NCI-H2227 treated with DMSO at 0.1 percent for 48 hours (cell line): ENCODE measurements at places on chromosomes 2 and 18.

GRCh38 chr2:118246079-118246478 lies 157.8 kb downstream of the INSIG2 start:
- no peak for DNase-seq

DNA sequence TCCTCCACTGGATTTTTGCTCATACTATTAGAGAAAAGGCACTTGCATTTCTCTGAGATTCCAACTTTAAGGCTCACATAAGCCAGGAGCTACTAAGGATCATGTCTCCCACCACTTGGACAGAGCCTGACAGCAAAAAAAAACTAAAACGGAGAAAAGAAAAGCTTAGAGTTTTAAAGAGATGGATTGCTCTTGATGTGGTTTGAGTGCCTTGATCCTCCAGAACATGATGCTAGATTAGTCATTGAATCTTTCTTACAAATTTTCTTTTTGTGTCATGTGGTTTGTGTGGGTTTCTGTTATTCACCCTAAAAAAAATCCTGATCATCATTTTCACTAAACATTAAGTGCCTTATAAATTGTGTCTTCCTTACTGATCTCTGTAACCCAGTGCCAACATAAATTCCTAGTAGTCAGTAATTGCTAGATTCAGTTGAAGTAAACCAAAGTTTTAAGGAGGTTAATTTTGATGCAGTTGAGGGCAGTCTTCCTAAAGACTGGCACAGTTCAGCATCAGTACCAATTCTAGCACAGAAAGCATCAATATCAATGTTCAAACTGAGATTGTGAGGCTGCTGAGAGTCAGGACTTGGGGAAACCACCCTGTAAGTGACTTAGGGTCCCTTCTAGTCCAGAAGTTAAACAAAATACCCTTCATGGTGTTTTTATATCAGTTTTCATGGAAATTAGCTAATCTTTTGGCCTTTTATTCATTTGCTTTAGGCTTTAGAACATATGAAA lies 206.3 kb downstream of the RAD51AP2 start:
- DNase-seq, result no peak

DNA sequence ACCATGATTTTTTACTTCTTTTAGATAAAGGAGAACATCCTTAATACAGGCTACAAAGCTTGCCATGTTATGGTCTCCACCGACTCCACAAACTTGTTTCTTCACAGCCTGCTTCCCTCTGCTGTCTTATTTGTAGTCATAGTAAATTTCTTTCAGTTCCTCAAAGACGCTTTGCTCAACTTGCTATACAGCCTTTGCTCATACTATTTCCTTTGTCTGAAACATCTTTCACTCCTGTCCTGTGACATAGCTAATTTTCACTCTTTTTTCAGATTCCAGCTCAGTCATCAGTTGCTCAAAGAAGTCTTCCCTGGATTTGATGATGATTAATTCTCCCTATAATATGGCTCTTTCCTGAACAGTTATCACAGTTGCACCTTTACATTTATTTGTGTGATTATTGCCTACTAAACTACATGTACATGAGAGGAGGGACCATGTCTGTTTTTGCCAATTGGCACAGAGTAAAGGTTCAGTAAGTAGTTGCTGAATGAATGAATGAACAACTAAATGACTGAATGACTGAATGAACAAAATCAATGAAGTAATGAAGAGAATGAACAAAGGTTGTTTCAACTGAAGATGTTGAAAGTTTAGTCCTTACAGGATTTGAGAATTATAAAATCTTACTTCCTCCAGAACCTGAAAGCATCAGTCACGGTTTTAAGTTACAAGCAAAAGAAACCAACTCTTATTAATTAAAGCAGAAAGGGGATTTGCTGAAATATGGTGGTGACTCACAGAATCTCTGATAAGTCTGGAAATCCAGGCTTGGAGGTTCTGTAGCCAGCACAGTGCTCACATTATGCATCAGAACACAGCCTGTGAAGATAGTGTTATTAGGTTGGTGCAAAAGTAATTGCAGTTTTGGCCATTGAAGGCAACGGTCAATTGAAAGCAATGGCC lies 186.4 kb upstream of the FAM98A start:
- DNase-seq, result no peak

GRCh38 chr2:96985181-96985945 lies 1.0 kb downstream of the FAM178B start:
- no peak for DNase-seq

GRCh38 chr2:163859951-163860350 lies 124.1 kb upstream of the FIGN start:
- no peak for DNase-seq

DNA sequence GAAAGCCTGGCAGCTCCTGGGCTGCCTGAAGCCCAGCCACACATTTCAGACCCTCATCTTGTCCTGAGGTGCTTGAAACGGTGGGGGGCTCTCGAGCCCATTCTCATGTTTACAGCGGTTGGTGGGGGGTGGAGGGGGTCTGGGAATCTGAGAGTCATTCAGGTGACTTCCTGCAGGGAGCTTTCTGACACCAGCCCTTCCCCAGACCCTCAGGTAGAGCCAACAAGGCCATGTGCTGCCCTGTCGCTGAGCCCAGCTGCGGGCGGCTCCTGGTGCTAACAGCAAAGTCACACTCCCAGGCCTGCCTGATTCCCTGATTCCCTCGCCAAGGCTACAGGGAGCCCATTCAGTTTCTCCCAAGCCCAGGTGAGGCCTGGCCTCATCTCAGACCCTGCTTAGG lies 324.9 kb upstream of the MEX3C start:
- no peak for DNase-seq

- DNase-seq, result peak; percentile 75
These were observed 230.4 kb upstream of the AGAP1 start for GRCh38 chr2:235263205-235264120.

DNA sequence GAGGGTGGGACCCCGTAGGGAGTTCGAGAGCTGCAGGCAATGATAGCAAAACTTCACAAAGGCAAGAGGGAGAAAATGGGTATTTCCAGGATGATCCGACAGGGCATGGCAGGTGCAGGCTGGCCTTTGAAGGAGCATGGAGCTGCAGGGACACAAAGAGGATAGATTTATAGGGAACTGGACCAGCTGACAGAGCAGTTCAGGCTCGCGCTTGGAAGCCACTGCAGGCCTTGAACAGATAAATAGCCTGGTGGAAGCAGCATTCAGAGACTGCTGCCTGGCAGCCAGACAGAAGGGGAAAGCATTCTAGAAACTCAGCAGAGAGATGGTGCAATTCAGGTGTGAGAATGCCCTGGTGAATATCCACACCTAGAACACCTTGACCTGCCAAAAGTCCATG lies 29.3 kb upstream of the CREG2 start:
- DNase-seq, result no peak

- DNase-seq, result no peak
These were observed 78.1 kb upstream of the TTC39C start for GRCh38 chr18:23936381-23936958.

- DNase-seq, result no peak
These were observed 343.5 kb upstream of the FANCL start for GRCh38 chr2:58584606-58585118.

DNA sequence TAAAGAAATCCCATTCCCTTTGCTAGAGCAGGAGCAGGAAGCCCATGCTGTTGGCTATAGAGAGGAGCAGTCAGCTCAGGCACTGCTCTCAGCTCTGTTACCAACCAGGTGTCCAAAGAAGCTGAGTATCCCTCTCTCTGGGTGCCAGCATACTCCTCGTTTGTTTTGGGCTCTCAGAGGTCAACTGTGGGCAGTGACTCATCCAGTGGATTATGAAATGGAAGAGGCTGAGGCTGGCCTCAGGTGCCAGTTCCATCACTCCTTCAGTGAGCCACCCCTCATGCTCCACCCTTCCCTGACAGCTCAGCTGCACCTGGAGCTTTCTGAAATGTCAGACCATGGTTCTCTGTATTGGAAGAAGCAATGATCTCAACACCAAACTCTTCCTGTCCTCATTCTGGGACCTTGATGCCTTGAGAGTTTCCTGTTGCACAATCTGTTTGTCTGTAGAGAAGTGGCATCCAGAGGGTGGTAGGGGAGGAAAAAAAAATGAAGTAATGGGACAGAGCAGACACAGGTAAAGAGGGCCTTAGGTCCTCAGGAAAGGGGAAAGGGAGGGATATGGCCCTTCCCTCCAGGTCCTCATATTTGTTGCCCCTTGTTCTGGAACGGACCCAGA lies 31.2 kb upstream of the EN1 start:
- DNase-seq, result no peak

DNA sequence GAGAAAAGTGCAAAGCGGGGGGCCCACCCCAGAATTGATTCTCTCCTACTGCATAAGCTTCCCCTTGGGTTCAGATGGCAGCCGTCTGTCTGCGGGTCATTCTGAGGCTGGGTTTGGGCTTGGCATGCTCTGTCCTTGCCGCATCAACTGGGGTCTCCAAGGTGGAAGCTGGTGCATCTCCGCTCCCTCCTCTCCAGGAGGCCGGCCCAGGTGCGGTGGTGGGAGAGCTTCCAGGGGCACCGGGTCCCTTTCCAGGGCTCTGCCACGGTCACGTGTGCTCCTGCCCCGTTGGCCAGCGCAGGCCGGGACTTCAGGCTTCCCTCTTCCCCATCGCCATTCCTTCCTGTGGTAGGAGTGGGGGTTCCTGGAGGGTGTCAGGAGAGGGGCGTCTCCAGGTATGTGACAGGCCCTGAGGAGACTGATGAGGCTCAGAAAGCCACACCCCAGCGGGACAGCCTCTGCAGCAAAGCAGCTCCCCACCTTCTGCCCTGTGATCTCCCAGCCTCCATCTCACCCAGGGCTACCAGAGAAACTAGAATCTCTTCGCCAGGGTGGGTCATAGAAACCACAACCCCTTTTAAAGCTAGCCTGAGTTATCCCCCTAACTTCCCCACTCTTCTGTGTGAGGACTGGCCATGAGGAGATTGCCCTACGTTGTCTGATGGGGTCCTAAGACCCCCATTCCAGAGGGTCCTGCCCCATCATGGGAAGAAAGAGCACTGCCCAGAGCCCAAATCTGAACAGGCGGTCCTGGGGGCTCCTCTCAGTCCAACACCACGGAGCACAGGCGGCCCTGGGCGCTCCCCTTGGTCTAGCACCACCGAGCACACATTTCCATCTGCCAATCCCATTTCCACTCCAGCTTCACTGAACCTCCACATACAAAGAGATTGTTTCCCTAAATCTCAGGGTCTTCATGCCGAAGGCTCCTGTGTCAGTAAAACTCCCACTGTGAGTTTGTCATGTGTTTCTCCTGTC lies 76.6 kb downstream of the SLC66A2 start:
- no peak for DNase-seq

GRCh38 chr2:1990724-1991123 lies 246.4 kb upstream of the PXDN start:
- DNase-seq, result no peak

- DNase-seq, result no peak
These were observed 170.0 kb downstream of the ALK start for GRCh38 chr2:29751390-29751789.

DNA sequence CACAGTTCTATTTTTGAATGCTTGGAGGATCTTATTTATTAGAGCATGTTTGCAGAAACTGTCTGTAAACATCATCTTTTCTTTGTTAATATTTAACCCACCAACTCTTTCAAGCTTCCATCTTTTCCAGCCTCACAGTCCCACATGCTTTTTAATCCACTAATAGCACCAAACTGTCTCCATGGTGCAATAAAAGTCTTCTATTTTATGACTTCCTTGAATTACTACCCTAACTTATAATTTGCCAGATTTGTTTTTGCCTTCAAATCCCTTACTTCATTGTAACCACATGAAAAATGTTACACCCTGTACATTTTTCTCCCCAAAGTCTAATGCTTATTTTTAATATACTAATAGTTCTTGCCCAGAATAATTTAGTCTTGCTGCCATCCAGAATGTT lies 792.6 kb downstream of the PLCL1 start:
- DNase-seq, result no peak

DNA sequence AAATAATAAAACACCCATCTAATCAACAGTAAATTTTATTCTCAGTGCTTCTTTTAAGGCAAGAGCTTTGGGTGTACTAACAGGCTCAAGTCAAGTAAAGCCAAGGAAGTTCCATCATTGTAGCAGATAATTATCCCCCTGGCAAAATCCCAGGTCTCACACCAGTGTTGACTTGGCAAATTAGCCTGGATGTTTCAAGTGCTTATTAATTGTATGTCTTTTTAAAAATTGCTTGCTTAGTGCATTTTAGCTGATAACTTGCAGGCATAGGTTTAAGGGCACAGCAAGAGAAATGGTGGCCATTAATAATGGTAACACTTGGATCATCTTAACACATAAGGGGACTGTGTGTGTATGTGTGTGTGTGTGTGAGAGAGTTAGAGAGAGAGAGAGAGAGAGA lies 42.0 kb upstream of the FMNL2 start:
- DNase-seq, result no peak

- DNase-seq, result no peak
These were observed 26.5 kb downstream of the BCL2 start for GRCh38 chr18:63292831-63293683.

DNA sequence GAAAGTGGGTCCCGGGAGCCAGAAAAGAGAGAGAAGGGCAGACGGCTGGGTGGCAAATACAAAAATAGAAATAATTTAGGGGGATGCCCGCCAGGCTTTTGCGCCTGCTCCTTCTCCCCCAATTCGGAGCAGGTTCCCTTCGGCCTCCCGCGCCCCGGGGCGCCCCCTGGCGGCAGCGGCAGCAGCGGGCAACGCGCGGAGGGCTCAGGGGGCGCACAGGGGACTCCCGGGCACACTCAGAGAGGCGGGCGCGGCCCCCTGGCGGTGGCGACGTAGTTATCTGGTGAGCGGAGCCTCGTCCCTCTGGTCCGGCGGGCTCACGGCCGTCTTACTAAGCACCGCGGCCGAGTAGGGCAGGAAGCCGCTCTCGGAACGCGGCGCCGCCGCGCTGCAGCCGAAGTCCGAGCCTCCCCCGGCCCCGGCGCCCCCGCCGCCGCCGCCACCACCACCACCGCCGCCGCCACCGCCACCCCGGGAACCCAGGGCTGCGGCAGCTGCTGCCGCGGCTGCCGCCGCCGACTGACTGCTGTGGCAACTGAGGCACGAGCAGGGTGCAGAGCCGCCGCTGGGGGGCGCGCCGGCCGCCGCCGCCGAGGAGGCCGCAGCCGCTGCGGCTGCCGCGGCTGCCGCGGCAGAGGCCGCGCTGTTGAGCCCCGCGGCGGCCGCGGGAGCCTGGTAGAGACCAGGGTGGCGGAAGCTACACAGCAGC lies 3.8 kb downstream of the EVX2 start:
- DNase-seq, result peak; percentile 81

GRCh38 chr2:113060396-113060795 lies 1.4 kb downstream of the IL36RN start:
- DNase-seq, result no peak

- no peak for DNase-seq
These were observed 32.6 kb downstream of the IL1R2 start for GRCh38 chr2:102024410-102024809.
